ENCODE measurements at places on chromosomes 5 and 9.

- H3K36me3 ChIP-seq, result no peaks in the 10 kb centered on the region
- peaks cover 15% of the 10 kb centered on the region for H3K27me3 ChIP-seq
- H3K4me3 ChIP-seq, result no peak overlapping the region
- H3K4me1 ChIP-seq, result no peaks in the 10 kb centered on the region
- no peak overlapping the region for H3K27ac ChIP-seq
- no peak for DNase-seq
These were observed 129.6 kb upstream of the SPEF2 start for GRCh38 chr5:35488055-35488454.

GRCh38 chr5:61289241-61289640, 42.8 kb upstream of the ZSWIM6 start:
- H3K36me3 ChIP-seq, result no peaks in the 10 kb centered on the region
- H3K27ac ChIP-seq, result no peak overlapping the region
- peaks cover 5% of the 10 kb centered on the region for H3K4me1 ChIP-seq
- no peak overlapping the region for H3K4me3 ChIP-seq

DNA sequence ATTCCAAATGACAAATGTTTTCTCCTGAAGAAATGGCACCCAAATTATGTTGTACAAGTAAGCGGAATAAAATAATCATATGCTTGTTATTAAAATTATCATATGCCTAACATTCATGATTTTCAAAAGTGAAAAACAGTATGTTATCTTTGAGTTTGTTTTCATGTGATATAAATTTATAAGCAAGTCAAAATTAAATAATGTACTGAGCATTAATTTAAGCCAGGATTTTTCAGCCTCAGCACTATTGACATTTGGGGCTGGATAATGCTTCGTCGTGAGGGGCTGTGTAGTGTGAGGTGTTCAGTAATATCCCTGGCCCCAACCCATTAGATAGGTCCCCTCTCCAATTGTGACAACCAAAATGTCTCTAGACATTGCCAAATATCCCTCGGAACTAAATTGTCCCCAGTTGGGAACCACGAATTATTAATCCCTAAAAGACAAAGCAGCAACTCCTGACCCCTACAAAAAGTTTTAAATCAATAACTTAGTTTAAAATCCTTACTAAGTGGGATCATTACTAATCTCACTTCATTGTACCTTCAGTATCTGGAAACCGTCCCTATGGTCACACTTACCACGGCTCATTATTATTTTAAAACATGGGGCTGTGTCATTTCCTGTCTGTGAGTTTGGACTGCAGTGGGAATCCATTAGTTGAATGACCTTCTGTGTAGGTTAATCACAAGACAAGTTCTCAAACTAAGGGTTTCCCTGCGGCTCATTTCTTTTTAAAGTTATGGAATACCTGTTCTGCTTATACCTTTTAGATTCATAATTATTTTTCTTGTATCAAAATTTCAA, 1.3 kb upstream of the NNT start:
- H3K4me1 ChIP-seq, result peaks cover 32% of the 10 kb centered on the region
- no peaks in the 10 kb centered on the region for H3K27me3 ChIP-seq
- H3K27ac ChIP-seq, result peak overlapping the region; percentile 91
- peak overlapping the region; percentile 85 for H3K4me3 ChIP-seq
- no peak for DNase-seq

DNA sequence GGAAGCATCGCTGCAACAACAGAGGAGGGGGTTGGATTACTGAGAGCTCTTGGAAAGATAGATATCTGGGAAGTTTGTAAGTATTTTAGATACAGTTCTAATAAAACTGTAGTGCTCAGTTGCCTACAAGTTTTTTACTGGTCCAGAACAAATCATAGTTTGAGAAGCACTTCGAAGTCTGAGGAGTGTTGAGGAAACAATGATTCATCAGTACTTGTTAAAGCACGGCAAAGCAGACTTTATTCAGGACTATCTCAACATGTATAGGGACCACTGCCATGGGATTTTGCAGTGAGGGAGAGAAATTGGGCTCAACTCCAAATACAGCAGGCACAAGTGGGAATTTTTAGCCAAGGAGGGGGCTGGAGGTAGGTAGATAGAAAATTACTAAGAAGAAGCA, 25.3 kb upstream of the RECK start:
- peaks cover 42% of the 10 kb centered on the region for H3K27me3 ChIP-seq
- DNase-seq, result no peak
- H3K4me1 ChIP-seq, result peaks cover 19% of the 10 kb centered on the region
- H3K27ac ChIP-seq, result no peak overlapping the region

Measured in activated CD4-positive, alpha-beta T cell treated with anti-CD3 and anti-CD28 coated beads, Interleukin-2, amount 10 ng/mL, durations not matched to agents 7 days and 5 days (primary cell).